ENCODE measurements at places on chromosomes 1 and 21. TPM values are rescaled to one million over a fixed set of nuclear protein-coding genes. Genes with fewer than 3 reads are reported as not detected.

ASPM gene
- total RNA-seq: 1.8 TPM

RBBP4 gene
- total RNA-seq: 95.0 TPM

ITLN2 gene
- total RNA-seq: not detected

LAMB3 gene
- total RNA-seq: 23.3 TPM

TEX38 gene
- total RNA-seq: not detected

APCS gene
- not detected for total RNA-seq

RORC gene
- under 0.01 TPM for total RNA-seq

CHAF1B gene
- 1.0 TPM for total RNA-seq
